ENCODE measurements at places on chromosomes 5 and 9.

DNA sequence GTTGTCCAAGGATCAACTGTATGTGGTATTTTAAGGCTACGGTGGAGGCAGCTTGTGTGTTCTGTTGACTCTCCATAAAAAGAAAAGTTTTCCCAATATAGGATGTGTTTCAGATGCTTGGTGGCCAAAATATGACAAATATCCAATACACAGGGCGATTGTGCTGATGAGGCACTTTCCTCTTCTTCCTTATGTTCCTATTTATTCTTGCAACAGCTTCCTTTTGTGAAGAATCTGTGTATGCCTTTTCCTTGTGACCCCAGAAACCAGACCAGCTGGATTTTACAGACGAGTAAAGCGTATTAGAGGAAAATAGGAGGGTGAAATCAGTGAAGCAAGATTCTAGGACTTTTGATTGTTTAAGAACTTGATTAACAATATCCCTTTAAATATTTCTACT, 452.0 kb downstream of the DMAC1 start:
- no peak for DNase-seq

GRCh38 chr9:7974335-7974960, 174.9 kb upstream of the DMAC1 start:
- DNase-seq = no peak

- peak; percentile 78 for DNase-seq
Measured at GRCh38 chr9:20592673-20593072, 29.6 kb downstream of the MLLT3 start.

DNA sequence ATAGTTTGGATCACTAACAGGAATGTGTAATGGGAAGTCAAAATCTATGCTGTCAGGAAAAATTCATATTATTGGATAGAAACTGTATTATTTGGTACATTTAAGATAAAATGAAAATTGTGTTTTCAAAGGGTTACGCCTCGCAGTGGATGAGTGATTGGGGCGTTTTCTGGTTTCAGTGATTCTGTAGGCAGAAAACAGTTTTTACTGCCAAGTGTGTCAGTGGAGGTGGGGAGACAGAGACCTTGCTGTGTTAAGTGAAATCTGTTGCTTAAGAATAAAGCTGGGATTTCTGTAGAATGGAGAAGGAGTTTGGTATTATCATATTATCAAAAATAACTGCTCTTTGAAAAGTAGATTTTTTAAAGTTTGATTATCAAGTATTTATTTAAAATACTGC, 69.7 kb downstream of the GHR start:
- DNase-seq = no peak

GRCh38 chr9:131809941-131810344, 70.1 kb upstream of the RAPGEF1 start:
- peak; percentile 16 for DNase-seq

- peak; percentile 57 for DNase-seq
Measured at GRCh38 chr9:97419309-97419867, 7.5 kb downstream of the TDRD7 start.

DNA sequence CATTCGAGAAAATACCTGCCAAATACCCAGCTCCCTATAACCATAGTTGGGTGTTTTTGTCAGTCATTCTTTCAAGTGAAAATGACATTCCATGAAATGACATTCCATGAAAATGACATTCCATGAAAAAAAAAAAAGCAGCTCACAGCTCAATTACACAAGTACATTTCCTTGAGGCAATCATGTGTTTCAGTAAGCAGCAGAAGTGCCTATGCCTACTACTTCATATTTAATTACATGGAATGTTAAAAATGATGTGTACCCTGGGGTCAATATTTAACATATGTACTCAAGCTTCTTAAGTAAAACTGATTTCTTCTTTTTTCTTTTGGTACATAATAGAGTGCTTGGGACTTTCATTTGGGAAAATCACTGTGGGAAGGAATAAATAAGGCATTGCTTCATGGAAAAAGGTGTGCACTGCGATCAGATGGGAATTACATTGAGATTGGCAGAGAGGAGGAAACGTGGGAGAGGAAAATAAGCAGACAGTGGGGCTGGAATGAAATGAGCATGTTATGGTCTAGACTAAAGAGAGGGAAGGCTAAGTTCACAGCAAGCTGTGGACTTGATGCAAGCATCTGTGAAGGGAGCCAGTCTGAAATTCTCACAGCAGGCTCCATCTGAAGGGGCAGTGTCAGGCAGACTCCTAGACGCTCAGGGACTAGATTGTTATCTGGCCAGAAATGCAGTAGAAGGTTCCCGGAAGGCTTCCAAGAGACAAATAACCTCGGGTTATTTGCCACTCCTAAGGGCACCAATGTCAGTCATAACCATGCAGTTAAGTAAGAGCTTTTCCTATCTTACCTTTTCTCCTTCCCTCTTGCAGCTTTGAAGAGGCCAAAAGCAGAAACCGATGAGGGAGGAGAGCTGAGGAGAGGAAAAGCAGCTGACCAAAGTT, 15.2 kb upstream of the SPATA9 start:
- DNase-seq = peak; percentile 50

DNA sequence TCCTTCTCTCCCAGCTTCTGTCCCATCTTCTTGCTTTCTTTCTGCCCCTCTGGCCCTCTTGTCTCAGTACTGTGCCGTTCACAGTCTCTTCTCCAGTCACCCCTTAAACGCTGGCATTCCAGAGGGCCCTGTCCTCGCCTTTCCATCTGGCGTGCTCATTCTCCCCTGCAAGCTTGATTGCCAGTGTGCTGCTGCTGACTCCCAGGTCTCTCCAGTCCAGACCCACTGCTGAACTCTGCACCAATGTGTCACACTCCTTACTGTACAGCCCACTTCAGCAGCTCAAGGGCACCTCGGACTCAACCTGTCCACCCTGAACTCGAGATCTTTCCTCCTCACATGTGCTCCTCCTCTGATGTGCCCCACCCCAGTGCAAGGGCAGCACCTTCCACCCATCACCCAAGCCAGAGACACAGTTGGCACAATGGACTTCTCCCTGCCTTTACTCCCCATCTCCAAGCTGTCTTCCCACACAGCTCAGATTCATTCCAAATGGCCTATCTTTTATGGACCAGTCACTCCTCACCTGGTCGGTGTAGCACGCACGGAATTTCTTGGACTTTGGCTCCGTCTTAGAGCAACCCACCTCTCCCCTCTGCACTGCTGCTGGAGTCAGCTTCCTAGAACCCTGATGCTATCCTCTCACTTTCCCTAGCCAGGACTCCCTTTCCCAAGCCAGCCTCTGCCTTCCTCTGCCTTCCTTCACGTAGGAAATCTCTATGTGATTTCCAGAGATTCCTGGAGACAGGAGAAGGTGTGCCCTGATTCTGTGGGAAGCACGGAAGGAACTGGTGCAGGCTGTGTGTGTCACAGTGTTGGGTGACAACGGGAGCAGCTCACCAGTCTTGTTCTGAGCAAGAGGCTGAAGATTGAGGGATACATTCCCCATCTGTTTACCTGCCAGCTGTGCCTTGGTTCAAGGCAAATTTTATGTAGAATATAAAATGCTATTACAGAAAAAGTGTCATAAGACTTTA, 26.0 kb upstream of the SLC2A8 start:
- DNase-seq = no peak

DNA sequence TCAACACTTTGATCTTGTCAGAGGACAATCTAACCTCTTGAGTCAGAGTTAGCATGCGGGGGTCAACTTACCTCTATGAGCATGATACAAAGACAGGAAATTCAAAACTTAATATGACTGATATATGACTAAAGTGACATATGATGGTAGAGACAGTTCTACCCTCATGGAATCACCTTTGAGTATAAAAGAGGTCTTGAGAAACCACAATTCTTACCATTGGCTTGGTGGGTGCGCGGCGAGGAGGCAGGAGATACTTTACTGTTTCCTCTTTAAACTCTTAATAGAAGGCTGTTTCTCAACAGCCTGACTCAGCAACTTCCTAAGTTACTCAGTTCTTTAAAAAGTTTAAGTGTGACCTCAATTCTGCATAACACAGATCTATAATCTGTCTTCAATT, 372.8 kb downstream of the KIAA0825 start:
- DNase-seq = no peak

- no peak for DNase-seq
Measured at GRCh38 chr5:71748360-71748759, 29.3 kb downstream of the CARTPT start.

DNA sequence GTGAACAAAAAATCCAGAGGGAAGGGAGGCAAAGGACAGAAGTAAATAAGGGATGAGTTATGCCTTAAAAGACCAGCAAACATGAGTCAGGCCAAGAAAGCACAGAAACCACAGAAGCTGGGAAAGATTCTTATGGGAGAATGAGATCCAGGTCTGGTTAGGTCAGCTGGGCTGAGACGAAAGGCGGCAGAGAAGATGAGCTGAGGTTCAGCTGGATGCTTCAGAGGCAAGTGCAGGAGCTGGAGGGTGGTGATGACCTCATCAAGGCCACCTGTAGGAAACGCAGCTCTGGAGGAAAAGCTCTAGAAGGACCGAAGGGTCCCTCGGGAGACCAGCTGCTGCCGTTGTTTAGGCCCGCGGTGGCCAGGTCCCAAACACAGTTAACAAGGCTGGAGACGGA, 152.0 kb downstream of the MYO10 start:
- DNase-seq = peak; percentile 47

DNA sequence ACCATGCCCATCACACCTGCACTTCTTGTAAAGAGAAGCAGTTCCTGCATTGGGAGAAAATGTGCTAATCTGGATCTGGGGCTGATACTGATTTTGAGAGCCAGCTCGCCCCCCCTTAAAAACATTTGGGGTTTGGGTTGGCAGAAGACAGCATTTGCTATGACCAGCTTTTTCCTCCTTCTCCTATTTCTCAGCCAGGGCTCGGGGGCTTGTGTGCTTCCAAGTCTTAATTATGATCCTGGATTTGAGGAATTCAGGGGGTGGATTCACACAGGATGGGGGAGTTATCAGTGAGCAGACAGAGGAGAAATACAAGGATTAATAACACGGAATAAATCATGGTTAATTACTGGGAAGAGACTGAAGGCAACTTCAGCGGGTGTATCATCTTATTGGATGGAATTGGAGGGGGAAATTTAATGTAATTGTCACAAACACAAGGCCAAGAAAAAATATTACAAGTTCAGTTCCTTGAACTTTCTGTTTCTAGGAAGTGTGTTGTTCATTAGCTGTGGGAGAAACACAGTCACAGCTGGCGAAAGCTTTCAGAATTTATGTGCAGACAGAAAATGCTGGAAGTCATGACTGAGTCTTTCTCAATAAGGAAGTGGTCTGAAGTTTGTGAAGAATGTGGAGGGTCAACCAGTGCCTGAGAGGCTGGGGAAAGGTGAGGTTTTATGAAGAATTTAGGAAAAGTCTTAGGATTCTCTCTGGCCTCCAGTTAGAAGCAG, 15.3 kb downstream of the C9orf152 start:
- DNase-seq = peak; percentile 51

GRCh38 chr9:131915181-131915580, 164.5 kb downstream of the MED27 start:
- peak; percentile 79 for DNase-seq

DNA sequence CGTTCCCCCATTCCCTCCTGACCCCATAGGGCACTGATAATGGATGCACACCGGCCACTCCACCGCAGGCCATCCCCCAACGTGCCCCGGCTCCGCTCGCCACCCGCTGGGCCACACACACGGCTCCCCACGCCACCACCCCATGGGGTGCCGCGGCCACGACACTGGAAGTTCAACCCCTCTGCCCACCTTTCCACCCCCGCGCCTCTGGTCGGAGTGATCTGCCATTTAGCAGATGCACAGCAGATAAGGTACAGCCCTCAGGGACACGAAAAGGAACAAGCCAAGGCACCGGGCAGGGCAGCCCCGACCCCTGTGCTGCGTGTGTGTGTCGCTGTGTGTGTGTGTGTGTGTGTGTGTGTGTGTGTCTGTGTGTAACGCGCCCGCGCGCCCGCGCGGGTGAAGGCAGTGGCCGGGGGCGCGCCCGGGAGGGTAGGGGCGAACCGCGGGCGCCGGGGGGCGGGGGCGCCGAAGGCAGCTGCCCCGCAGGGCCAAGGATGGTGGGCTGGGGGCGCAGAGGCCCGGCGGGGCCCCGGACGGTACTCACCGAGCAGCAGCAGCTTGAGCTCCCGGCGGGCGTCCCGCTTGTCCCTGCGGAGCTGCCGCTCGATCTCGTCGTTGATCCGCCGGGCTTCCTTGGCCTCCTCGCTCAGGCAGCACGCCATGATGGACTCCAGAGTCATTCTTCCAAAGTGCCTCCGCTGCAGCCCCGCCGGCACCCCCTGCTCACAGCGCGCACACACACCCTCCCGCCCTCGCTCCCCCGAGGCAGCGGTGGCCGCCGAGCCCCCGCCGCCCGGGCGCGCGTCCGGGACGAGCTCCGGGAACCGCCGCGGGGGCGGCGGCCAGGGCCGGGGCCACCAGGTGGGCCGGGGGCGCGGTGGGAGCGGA, 813 bp downstream of the GNAQ start:
- peak; percentile 49 for DNase-seq

DNA sequence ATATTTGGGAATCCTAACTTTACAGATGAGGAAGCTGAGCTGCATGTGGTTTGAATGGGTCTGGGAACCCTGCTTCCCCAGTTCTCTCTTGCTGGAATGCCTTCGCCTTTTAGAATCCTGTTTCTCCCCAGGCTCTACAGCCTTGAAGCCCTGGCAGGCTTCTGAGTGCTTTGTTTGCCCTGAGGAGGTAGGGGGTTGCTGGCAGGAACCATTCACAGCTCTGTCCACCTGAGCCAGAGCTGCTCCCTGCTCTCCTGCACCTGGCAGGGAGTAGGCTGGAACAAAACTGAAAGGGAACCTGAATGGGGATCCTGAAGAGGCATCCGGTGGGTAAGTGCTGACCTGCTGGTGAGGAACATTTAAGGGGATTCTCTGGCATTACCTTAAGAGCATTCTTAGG, 33.0 kb downstream of the KIF4B start:
- DNase-seq = no peak

GRCh38 chr5:161685461-161685860, at the start of gene GABRA6:
TSS of gene GABRA6 (plus strand) at chr5:161685721. CDS start at chr5:161685990, 269 bp downstream.
- no peak for DNase-seq

GRCh38 chr5:61621202-61621650, 289.2 kb downstream of the ZSWIM6 start:
- DNase-seq = no peak

DNA sequence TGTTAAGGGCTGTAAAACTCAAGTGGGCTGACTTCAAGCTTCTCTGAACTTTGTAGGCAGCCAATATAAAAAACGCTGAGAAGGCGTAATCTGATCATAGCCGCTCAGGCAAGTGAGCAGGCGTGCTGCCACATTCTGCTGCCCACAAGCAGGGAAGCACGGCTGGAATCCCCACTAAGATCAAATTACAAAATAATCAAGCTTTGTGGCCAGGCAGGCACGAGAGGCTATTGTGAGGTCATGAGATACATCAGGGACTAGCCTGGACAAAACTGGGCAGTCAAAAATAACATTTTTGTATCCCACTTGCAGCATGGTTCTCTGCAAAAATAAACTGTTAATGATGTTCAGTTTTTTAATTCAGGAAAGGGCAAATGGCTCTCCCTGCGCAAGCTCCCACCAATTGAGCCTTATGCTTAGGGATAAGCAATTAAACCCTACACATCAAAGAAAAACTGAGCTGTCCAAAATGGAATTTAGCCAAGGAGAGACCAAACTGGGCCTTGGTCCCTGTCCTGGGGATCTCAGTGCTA, 64.0 kb downstream of the POU5F2 start:
- peak; percentile 91 for DNase-seq
